ENCODE measurements at places on chromosomes 6 and 20.

DNA sequence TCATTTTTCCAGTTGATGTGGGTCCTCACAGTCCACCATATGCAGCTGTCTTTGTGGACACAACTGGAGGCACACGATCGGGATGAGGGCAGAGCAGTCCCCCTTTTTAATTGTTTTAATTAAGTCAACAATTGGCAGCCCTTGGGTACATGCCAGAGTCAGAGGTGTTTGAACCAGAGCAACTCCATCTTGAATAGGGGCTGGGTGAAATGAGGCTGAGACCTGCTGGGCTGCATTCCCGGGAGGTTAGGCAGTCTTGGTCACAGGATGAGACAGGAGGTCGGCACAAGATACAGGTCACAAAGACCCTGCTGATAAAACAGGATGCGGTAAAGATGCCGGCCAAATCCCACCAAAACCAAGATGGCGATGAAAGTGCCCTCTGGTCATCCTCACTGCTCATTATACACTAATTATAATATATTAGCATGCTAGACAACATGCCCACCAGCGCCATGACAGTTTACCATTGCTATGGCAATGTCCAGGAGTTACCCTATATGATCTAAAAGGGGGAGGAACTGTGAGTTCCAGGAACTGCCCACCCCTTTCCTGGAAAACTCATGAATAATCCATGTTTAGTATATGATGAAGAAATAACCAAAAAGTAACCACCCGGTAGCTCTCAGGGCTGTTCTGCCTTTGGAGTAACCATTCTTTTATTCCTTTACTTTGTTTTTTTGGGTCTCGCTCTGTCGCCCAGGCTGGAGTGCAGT is 31.8 kb upstream of the BLCAP start:
- no peak for DNase-seq

GRCh38 chr6:10391299-10391630 is 23.6 kb downstream of the TFAP2A start:
- no peak for DNase-seq

- no peak for DNase-seq
These were observed 664.8 kb upstream of the MMS22L start for GRCh38 chr6:97947841-97948240.

DNA sequence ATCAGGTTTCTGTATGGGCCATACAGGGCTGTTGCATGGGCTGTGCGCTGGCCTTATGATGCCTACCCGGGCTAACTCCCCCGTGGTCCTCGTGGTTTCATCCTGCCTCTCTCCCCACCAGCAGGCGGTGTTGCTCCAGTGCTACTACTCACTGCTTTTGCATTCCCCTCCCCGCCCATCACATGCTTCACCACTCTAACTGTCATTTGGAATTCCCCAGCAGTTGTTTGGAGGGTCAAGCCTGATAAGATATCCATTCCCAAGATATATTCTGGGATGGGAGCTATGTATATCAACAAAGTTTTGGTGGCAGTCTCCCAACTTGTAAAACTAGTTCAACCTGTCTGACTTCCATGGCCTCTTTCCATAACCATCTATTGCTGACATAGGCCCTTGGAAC is 233.2 kb upstream of the SOX4 start:
- no peak for DNase-seq

DNA sequence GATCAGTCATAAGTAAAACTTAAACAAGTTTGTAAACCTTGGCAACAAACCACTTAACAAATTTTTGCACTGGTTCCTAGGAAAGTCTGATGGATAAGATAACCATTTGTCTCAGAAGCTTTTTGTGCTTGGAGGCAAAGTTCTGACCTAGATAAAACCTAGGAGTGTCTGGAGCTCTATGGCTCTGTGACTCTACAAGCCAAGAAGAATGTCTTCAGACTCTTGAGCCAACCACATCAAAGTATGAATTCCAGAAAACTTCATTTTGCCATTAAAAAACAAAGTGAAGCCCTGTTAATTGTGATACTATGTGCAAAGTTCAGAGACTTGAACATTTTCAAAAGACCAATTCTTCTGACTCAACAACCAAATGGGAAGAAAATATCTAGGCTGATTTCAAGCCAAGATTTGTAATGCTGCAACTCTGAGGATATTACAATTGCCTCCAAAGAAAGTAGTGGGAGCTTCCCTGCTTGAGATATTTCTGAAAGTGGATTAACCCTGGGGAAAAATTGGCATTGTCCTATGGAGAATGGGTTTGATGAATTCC is 158.1 kb upstream of the FOXQ1 start:
- no peak for DNase-seq

GRCh38 chr20:31355981-31356380 is 12.4 kb upstream of the DEFB118 start:
- DNase-seq: no peak

- no peak for DNase-seq
These were observed 22.2 kb upstream of the PNPLA1 start for GRCh38 chr6:36247693-36248092.

DNA sequence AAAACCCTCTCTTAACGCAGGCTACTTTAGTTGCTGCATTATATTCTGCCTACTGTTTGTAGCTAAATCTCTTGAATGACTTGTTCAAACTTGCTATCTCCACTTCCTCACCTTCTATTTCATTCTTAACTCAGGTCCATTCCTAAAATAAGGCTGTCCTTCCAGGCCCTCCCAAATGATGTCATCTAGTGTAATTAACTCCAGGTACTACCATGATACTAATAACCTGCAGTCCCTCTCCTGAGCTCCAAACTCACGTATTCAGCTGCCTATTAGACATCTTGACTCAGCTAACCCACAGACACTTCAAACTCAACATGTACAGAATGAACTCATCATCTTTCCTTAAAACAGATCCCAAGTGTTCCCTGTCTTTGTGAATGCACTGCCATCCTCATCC is 10.5 kb upstream of the TOP1 start:
- no peak for DNase-seq

GRCh38 chr6:28207510-28208110 is 17.5 kb upstream of the ZSCAN9 start:
- no peak for DNase-seq

GRCh38 chr6:155228546-155229166 is 35.2 kb upstream of the CLDN20 start:
- no peak for DNase-seq

- no peak for DNase-seq
These were observed 109.3 kb upstream of the EYA4 start for GRCh38 chr6:133131621-133132465.

GRCh38 chr6:99668036-99668705 is 61.5 kb downstream of the PRDM13 start:
- no peak for DNase-seq

- DNase-seq: no peak
These were observed 212.5 kb downstream of the RNGTT start for GRCh38 chr6:88750936-88751335.

DNA sequence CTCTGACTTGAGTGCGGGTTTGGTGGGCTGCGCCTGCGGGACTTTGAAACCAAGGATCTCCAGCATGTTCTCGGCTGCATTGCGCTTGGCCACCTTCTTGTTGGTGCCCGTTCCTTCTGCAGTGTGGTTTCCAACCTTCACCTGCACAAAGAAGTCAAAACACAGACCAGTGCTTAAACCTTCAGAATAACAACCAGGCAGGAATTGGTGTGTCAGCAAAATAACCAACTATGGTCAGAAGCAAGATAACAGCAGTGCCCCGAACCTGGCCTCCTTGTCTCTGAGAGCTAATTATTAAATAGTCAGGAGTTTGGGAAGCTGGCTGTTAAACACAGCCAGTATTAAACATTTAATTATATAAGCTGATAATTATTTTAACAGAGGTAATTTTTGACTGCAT is 68.1 kb downstream of the STAU1 start:
- DNase-seq: no peak

- no peak for DNase-seq
These were observed 43.7 kb downstream of the CDC5L start for GRCh38 chr6:44431118-44431725.

DNA sequence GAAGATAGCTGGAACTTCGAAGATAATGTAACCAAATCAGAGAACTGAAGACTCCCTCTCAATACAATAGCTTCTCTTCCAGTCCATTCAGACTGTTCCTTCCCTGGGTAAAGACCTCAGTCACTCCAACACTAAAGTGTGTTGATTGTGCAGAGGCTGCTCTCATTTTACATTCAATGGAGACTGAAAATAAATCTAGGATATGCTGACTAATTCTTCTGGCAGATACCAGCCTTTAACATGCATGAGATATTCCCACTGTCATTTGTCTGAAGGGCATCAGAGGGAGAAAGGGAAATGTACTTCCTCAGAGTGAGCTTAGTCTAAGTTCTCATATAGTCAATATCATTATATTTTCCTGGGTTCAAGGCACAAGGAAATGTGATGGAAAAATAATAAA is 166.4 kb upstream of the IRAK1BP1 start:
- no peak for DNase-seq

All from stimulated activated CD4-positive, alpha-beta T cell treated with anti-CD3 and anti-CD28 coated beads, TNF-alpha, amount 100 ng/mL, for 1 hour (primary cell).